ENCODE measurements at places on chromosomes 1 and 21.

- no peak for DNase-seq
Measured at GRCh38 chr1:5704561-5705514, 287.4 kb downstream of the NPHP4 start.

- no peak for DNase-seq
Measured at GRCh38 chr1:61776091-61776490, 33.8 kb downstream of the PATJ start.

GRCh38 chr21:24027396-24027795 lies 1579.9 kb downstream of the MRPL39 start:
- no peak for DNase-seq

DNA sequence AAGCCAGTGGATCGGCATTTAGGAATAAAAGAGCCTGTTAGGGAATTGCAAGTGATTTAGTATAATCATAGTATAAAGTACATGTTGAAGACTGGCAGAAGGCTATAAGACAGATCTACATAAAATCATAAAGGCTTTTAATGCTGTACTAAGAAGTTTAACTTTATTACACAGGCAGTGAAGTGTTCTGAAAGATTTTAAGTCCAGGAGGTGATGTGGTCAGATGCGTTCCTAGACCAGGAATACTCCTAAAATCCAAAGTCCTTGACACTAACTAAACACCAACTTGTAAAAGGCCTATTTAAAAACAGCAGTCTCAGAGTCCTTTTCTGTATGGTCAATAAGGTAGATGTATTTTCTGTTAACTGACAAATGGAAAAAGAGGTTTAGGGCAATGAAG lies 57.0 kb downstream of the KIFAP3 start:
- DNase-seq: no peak

GRCh38 chr1:112702067-112702395 lies 4.9 kb downstream of the RHOC start:
- DNase-seq: no peak

GRCh38 chr1:235160383-235160956 lies 580 bp downstream of the RBM34 start:
- DNase-seq: peak; percentile 34

Measured in GM12891 (cell line).